ENCODE measurements at places on chromosomes 13 and 19.

- no peak for DNase-seq
These were observed 2590.9 kb downstream of the PCDH9 start for GRCh38 chr13:64639206-64639605.

DNA sequence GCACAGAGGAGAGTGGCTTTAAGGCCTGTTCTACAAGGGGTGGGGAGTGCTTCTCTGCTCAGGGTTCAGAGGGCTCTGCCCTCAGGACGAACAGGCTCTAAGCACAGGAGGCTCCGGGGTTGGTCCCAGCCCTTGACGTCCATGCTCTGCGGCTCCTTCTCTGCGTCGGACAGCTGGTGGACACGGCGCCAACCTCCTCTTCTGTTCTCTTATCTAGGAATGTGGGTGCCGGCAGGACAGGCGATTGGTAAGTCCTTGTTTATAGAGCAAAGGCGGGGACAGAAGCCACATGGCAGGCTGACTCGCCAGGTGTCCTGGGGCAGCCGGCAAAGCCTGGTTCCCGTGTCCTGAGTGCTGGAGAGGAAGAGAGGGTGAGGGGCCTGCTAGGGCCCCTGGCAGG is 8.4 kb upstream of the RPS15 start:
- no peak for DNase-seq

GRCh38 chr19:41323023-41323422 is 13.1 kb downstream of the CCDC97 start:
- DNase-seq: no peak

- DNase-seq: no peak
These were observed 19.9 kb upstream of the MTIF3 start for GRCh38 chr13:27470075-27470820.

DNA sequence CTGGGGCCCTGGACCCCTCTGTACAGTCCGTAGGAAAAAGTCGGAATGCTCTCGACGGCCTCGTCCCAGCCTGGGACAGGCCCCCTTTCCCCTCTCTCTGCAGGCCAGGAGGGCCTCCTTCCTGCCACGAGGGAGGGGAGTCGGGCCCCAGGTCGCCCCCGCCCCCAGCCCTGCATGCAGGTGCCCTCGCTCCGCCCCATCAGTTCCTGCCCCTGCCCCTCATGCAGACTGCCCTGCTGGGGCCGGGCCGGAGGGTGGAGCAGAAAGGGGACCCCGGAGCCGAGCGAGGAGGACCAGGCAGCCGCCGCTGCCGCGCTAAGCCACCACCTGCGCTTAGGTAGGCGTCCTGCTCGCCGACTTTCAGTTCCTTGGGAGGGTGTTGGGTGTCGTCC is 7.3 kb downstream of the LYL1 start:
- DNase-seq: no peak

DNA sequence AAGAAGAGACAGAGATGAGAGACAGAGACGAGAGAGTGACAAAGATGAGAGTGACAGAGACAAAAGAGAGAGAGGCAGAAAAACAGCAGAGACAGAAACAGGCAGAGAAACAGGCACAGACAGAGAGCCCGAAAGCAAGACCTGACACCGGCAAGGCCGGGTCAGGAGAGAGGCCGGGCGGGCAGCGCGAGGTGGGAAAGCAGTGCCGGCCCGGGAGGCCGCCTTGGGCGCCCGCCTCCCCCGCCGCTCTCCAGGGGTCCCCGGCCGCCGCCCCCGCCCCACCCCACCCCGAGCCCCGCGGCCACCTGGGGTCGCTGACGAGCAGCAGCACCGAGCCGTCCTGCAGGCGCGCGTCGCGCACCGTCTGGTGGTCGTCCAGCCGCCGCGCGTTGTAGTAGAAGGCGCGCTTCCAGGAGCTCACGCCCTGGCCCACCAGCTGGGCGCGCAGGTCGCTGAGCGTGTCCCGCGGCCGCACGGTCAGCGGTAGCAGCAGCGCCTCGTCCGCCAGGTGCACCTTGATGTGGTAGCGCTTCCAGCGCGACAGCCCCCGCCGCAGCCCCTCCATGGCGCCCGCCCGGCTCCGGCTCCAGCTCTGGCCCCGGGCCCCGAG is at the start of gene TINCR:
Gene TINCR (minus strand): TSS at position 594 of the 610 bp plus-strand sequence.
- DNase-seq: no peak

DNA sequence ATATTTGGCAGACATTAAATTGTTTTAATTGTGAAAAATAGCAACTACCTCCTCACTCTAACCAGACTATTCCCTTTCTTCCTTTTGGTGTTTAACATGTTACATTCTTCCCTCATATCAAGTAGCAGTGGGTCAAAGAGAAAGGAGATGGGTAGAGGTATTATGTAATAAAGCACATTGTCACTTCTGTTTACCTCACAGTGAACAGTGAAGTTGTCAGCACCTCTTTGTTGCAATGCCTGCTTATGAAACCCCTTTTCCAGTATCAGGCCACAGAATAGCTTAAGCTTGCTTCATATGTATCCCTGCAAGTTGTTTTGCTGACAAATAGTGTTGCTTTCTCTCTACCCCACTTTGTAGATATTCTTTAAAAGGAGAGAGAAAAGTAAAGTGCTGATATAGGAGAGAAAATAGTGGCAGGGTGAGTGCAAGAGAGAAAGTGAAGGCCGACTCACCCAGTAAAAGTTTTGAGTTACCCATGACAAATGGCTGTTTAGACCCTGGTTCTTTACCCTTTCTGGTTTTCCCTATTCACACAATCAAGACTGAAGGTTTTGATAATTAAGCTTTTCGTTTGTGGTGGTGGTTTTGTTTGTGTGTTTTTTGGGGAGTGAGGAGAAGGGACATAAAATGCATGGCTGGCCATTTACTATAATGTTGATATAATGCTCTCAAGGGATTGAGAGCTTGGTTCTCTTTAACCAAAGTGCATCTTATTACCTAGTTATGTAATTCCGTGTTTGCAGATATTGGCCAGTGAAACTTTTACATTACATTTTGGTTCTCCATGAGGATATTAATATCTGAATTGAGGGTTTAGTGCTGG is 3.7 kb downstream of the ITM2B start:
- DNase-seq: no peak

- no peak for DNase-seq
These were observed 18.1 kb upstream of the OLFM4 start for GRCh38 chr13:53010374-53011105.

All from activated CD4-positive, alpha-beta memory T cell treated with anti-CD3 and anti-CD28 coated beads, Interleukin-2, amount 10 ng/mL, durations not matched to agents 7 days and 5 days (primary cell).